ENCODE measurements at places on chromosomes 2 and 18. TPM values are rescaled to one million over a fixed set of nuclear protein-coding genes. Genes with fewer than 3 reads are reported as not detected.

The POTEI gene
- total RNA-seq = not detected

DNA sequence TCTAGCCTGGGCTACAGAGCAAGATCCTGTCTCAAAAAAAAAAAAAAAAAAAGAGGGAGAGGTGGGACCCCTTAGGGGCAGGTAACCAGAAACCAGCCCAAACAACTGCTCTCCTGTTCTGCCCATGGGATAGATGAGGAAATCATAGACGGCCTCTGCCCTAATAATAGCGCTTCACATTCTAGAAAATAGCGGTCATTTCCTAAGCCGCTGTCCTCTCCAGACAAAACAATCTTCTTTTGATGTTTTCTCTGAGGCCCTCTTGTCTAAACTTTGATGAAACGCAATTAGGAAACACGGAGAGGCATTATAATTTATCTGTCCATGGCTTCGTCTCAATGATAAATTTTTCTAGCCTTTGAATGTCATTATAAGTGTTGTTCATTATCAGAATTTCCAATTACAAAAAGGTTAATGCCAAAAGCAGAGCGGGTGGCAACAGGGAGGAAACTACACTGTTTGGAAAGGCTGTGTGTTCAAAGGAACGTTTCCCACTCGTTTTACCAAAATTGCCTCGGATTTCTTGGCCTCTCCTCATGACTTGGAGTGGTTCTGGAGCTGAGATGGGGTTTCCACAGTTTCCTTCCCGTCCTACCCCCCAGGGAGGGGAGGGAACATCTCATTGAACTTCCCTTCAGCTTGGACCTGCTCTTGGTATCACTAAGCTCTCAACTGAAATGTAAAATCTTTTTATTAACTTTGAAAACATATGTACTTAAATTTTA is 151.6 kb upstream of the ZNF236 start:
- H3K36me3 ChIP-seq = no peaks in the 10 kb centered on the region
- no peak for DNase-seq
- H3K27me3 ChIP-seq = peaks cover 6% of the 10 kb centered on the region
- H3K27ac ChIP-seq = no peak overlapping the region
- H3K4me3 ChIP-seq = no peak overlapping the region
- no peaks in the 10 kb centered on the region for H3K4me1 ChIP-seq

The MC2R gene
- total RNA-seq = not detected

The TACR1 gene
- total RNA-seq = not detected

DNA sequence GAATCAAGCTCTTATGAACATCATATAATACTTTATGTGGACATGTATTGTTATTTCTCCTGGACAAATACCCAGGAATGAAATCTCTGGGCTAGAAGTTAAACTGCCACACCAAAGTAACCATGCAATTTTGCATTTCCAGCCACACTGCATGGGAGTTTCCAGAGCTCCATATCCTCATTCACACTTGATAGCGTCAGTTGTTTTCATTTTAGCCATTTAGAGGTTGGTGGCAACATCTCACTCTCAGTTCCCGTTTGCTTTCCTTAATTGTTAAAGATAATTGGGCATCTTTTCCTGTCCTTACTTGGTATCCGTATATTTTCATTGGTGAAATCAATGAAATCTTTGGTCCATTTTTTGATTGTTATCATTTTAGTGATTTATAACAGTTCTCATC is 47.8 kb downstream of the SH3YL1 start:
- H3K4me1 ChIP-seq = no peaks in the 10 kb centered on the region
- H3K27me3 ChIP-seq = no peaks in the 10 kb centered on the region
- H3K4me3 ChIP-seq = no peak overlapping the region
- H3K27ac ChIP-seq = no peak overlapping the region
- no peaks in the 10 kb centered on the region for H3K36me3 ChIP-seq

The DOK6 gene
- 3.9 TPM for total RNA-seq

GRCh38 chr2:229154381-229154780 is 116.7 kb downstream of the PID1 start:
- H3K4me1 ChIP-seq = no peaks in the 10 kb centered on the region
- DNase-seq = no peak
- H3K4me3 ChIP-seq = no peak overlapping the region
- H3K27ac ChIP-seq = no peak overlapping the region

All from heart right ventricle (tissue), 16 donors.